ENCODE measurements at places on chromosomes 11 and 22.

GRCh38 chr22:43185860-43186261 is 1.1 kb downstream of the TTLL12 start:
- no peak for DNase-seq

GRCh38 chr11:58573451-58574104 is 2.1 kb downstream of the LPXN start:
- DNase-seq = no peak

DNA sequence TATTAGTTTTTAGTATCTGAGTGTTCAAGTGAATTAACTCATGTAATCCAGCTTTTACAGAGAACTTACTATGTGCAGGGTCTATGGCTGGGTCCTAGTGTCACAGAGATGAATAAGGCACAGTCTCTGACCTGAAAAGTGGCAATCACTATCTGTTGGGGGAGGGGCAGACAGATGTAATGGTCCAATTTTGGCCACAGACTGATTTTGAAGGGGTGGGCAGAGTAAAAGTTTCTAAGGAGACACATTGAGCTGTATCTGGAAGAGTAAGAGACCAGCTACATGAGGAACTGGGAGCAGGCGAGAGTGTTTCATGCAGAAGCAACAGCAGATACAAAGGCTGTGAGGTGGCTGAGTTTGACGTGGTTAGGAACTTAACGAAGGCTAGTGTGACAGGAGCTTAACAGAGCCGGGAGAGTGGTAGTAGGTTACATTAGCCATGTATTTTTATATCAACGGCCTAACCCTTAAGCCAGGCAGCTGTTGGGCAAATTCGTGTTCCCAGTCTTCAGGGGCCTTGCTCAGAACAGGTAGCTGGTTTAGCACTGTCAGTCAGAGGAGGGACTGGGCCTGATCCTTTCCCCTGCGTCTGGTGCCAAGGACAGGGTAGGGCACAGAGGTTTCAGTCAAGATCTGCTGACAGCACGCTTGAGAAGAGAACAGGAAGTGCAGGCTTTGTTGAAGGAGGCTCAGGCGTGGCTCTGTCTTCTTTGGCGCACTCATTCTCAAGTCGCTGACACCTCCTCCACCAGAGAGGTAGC is 1.4 kb upstream of the STIM1 start:
- DNase-seq = no peak

- no peak for DNase-seq
Observed at GRCh38 chr11:27414644-27415043, 51.6 kb upstream of the CCDC34 start.

DNA sequence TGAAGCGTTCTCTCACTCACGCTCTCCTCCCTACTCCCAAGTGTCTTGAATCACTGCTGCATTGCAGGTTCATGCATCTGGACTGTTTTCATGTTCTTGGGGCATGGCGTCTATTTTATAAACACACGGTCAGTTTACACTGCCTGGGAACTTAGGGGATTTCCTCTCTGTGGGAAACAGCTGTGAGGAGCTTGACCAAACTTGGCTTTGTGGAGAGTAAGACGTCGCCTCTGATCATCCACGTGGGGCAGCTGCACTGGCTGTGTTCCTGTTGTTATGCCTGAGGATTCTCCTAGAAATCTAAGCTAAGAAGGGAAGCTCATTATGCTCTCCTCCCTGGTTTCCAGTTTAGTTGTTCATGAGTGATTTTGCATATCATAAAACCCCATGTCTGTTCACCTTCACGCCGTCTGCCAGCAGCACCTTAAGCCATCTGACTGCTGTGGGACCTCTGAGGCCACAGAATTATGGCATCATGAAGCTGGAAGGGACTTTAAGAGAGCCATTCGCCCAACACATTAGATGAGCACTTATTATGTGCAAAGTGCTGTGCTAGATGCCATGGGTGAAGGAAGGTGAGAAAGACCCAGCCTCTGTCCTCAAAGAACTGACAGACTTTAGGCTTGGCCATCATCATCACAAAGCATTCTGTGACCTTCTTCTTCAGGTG is 38.8 kb upstream of the POU2AF1 start:
- DNase-seq = no peak

GRCh38 chr11:67354075-67355022 is 1.0 kb upstream of the POLD4 start:
- DNase-seq = peak; percentile 72

- DNase-seq = no peak
Observed at GRCh38 chr11:3004481-3004880, 12.4 kb upstream of the NAP1L4 start.

DNA sequence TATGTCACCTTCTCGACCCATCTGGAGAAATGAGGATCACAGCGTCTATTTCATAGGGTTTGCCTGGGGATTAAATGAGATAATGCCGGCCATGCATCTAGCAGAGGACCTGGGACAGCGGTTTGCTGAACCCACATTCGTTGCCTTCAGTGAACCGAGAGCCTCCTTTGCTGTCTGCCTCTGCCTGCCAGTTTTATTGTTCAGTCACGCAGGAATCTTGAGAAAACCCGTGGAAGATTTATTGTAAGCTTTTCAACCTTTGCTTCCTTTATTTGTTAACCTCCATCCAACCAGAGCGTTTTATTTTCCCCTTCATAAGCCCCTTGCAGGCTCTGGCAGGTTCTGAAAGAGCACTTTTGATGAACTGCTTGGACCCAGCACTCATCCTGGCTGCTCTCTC is 202.3 kb upstream of the SYN3 start:
- no peak for DNase-seq

- no peak for DNase-seq
Observed at GRCh38 chr22:27317971-27318428, 483.6 kb downstream of the MN1 start.

GRCh38 chr11:116972691-116973090 is 125.5 kb downstream of the SIK3 start:
- no peak for DNase-seq

GRCh38 chr11:8068605-8069221 is 12.3 kb upstream of the TUB start:
- no peak for DNase-seq

DNA sequence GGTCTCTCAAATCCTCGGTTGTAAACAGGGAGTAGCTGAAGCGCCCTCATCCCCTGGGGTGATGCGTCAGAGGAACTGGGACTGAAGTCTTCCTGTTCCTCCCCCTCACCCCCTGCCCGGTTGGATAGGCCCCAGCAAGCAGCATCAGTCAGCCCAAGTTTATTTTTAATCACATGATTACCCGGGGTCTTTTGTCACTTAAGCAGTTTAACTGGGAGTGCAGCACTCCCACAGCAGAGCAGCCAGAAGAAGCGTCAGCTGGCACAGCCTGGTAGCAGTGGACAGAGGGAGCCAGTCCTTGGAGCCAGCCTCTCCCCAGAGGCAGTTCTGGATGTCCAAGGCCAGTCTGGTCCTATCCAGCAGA is 342.1 kb downstream of the CTTN start:
- no peak for DNase-seq

DNA sequence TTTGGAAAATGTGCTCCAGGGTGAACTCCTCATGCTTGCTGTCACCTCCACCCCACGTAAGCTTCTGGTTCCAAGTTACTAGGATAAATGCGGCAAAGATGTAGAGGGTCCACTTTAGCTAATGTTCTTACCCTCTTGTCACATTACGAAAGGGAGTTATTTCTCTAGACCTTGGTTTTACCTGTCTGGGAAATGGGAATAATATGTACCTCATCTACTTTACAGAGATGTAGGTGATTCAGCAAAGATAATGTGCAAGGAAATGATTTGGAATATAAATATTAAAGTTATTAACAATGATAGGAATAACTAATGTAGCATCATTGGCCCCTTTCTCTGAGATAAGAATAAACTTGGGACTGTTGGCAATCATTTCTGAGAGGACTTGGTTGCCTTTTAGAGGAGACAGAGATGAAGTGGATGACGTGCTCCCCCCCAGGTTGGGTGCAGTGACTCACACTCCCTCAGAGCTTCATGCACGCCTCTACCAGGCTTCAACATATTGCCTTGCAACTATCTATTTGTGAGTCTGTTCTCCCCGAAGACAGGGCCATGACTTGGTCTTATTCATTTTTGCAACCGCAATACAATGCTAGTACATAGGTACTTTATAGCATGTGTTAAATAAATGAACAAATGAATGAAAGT is 97.1 kb downstream of the ME3 start:
- DNase-seq = no peak

DNA sequence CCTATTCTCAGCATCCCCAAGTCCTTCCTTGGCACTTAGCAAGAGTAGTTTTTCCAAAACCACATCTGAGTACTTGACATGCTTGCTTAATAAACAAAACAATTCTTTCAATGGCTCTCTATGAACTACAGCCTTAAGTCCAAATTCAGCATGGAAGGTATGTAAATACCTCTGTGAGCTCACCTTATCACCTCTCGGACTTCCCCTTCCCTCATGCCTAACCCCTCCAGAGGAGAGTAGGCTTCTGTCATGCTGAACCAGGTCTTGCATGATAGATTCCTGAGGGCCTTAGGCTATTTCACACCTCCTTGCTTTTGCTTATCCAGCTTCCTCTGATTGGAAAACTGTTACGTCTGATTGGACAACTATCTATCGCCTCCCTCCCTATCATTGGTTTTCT is 312.9 kb upstream of the CCDC90B start:
- DNase-seq = no peak

DNA sequence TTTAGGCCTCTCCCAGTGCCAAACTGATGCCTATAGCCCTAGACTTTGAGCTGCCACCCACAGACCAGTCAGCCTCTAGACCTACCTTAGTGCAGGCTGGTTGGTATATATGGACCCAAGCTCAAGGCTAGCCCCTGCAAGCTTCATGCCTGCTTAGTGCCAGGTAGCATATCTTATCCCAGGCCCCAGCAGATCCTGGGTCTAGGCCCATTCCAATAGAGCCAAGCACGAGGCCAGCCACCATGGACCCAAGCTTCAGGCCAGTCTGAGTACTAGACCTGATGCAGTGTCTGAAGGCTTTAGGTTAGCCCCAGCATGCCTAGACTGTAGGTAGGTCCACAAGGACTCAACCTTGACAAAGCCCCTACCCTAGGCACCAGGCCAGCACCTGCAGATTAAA is 1081.7 kb downstream of the JRKL start:
- DNase-seq = no peak

GRCh38 chr22:50694099-50694605 is 21.5 kb downstream of the SHANK3 start:
- no peak for DNase-seq

DNA sequence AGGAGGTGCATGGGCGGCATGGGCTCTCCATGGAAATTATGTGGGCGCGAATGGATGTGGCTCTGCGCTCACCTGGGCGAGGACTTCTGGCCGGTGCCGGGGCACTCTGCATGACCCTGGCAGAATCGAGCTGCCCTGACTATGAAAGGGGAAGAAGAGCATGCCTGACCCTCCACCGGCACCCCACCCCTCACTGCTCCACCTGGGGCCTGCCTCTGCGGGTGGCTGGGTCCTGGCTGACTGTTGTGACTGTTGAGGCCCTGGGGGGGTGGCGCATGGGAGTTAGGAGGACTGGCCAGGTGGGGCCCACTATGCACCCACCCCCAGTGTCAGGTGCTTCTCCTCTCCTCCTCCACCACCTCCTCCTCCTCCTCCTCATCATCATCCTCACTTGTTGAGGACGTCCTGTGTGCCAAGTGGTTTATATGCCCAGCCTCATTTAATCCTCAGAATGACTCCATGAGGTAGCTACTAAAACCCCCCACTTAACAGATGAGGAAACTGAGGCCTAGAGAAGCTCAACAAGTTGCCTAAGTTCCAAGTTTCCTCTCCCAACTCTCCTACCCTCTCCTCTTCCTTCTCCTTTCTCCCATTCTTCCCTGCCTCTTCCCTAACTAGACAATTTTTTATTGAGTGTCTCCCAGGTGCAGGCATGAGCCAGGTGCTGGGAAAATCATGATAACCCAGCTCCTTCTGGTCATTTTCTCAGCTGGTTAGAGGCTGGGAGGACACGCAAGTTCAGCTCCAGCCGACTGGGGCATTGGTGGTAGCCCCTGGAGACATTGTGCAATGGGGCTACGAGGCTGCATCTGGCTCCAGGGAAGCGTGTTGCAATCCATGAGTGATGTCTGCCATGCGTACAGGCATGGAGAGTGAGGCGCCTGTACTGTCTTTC is 2.3 kb downstream of the MYEOV start:
- peak; percentile 34 for DNase-seq

GRCh38 chr11:1541474-1542204 is 30.4 kb downstream of the DUSP8 start:
- DNase-seq = no peak

DNA sequence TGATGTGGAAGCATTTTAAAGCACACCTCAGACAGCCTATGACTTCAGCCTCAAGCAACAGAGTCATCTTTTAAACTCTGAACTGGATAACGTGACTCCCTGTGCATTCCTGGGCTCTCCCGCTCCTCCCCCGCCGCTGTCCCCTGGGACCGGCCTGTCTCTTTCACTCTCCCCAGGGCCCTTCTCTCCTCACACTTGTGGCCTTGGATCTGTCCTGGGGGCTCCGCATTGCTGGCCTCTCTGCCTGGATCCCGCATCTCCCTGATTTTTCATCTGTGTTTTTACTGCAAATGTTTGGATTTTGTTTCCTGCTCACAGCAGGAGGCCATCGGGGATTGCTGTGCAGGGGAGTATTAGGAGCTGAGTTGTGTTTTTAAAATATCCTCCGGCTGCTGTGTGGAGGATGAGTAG is 15.4 kb downstream of the C11orf24 start:
- no peak for DNase-seq

DNA sequence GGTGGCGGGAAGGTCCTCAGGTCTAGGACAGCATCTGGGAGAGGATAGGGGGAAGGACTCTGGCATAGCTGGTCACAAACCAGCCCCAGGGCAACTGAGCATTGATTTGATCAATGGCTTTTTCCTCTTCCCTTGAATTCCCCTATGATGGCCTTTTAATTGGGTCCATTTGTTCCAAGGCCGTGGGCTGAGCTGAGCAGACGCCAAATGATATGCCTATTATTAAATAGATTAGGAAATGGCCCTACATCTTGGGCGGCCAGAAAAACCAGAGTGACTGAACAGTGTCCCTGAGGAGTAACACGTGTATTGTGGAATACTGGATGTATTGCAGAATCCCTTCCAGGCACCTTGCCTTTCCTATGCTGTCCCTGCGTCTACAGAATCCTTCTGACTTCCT is 26.7 kb upstream of the P2RY6 start:
- DNase-seq = no peak

DNA sequence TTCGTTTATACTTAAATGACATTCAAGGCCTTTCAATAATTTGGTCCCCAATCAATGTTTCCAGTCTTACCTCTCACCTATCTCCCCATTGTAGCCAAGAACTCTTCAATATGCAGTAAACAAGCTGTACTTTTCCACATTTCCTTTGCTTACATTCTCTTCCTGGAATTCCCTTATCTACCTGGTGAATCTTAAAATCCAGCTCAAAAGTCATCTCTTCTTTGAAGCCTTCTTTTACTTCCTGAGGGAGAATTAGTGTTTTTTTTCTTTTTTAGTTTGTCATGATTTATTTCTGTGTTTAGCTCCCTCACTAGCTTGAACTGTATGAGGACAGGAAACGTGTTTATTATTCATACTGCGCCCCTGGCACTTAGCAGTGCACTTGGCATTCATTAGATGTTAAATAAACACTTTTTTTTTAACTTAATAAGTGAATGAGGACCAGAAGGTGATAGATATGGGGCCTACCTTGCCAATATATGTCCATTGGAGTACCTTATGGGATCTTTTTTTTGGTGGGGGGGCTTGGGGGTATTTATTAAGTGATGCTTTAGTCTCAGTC is 4.9 kb upstream of the PTS start:
- DNase-seq = no peak

- no peak for DNase-seq
Observed at GRCh38 chr11:45741582-45741981, 63.4 kb upstream of the SLC35C1 start.

GRCh38 chr11:113162592-113162962 is 151.8 kb upstream of the TTC12 start:
- no peak for DNase-seq

GRCh38 chr22:31611061-31611760 is 50.8 kb downstream of the PISD start:
- DNase-seq = no peak

All from GOT3 (cell line).